Stomach (tissue), 19 donors: ENCODE measurements at places on chromosomes 12 and 14.

GRCh38 chr14:91303091-91303923 is 58.8 kb upstream of the GPR68 start:
- H3K27me3 ChIP-seq = no peaks in the 10 kb centered on the region
- H3K36me3 ChIP-seq = peaks cover 98% of the 10 kb centered on the region
- peak; percentile 80 for DNase-seq
- H3K4me1 ChIP-seq = peaks cover 9% of the 10 kb centered on the region
- no peak overlapping the region for H3K4me3 ChIP-seq

GRCh38 chr12:11787933-11788849 is 138.7 kb downstream of the ETV6 start:
- H3K4me3 ChIP-seq = no peak overlapping the region
- peak overlapping the region; percentile 59 for H3K27ac ChIP-seq
- H3K36me3 ChIP-seq = no peaks in the 10 kb centered on the region
- peaks cover 52% of the 10 kb centered on the region for H3K4me1 ChIP-seq

DNA sequence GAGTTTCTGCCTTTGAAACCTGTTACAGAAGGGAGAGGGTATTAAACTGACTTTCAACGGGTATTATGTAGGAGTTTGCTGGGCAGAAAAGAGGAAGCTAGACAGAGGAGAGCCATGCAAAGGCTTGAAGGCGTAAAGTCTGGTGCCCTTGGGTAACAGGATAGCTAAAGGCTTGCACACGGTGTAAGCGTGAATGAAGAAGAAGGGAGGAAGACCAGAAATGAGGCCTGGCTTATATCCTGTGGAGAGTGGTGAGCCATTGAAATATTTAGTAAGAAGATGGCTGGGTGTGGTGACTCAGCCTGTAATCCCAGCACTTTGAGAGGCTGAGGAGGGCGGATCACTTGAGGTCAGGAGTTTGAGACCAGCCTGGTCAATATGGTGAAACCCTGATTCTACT is 22.6 kb downstream of the SUDS3 start:
- H3K27ac ChIP-seq = no peak overlapping the region
- no peaks in the 10 kb centered on the region for H3K4me1 ChIP-seq
- no peaks in the 10 kb centered on the region for H3K27me3 ChIP-seq
- H3K4me3 ChIP-seq = no peak overlapping the region
- DNase-seq = no peak
- peaks cover 99% of the 10 kb centered on the region for H3K36me3 ChIP-seq

DNA sequence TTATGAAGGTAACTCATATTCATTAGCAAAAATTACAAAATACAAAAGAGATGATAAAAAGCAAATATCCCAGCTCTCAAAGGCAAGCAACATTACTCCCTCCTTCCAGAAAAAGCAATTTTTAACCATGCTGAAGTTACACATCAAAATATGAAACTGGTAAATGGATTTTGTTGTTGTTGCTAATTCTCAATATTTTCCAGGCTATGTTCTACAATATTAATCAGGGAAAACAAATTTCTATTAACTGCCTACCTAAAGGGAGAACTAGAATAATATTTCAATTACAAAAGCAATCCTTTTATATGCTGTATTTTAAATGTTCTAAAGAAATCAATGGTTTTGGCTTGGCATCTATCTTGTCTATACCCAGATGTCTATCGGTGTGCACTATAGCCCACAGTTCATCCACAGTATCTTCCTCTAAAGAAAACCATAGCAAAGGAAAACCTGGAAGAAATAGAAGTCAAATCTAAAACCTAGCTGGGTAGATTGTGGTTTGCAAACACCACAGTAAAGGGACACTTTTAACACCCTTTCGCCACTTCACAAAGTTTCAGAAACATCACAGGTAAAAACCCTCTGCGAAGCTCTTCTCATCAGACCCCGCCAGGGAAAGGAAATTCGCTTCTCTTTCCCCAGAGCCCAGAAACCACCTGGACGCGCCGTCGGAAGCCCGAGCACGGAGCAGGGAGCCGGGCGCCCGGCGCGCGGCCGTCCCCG is 32.0 kb downstream of the TC2N start:
- peak; percentile 34 for DNase-seq
- H3K36me3 ChIP-seq = no peaks in the 10 kb centered on the region
- H3K4me1 ChIP-seq = peaks cover 17% of the 10 kb centered on the region

DNA sequence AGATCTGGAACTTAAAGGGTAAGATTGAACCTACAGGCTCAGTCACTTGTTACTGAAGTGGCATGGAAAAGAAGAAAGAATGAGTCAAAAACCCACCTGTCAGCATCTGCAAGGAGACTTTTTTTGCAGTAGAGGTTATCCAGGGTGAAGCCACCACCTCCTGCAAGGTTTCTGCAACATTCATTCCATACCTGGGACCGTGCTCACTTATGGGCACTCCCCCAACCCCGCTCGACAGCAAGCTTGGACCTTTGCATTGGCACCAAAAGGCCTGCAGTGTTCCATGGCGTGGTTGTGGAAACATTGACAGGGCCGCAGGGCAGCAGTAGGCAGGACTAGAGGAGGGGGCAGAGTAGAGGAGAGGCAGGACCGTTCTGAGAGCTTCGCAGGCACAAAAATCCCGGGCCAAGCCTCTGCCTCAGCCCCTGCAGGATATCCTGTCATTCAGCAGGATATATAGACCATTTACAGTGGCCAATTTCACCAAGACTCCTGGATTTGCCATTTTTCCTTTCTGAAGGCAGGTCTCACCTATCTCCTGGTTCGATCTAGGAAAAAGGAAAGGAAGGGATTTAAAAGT is at the start of gene STAB2:
Gene STAB2 (plus strand): TSS at position 483 of the 580 bp plus-strand sequence. CDS start 204 bp downstream, outside the sequence.
- DNase-seq = no peak
- no peak within 1 kb of the TSS for H3K27ac ChIP-seq
- H3K4me1 ChIP-seq = no peaks in the 10 kb centered on the region

- no peak overlapping the region for H3K4me3 ChIP-seq
- H3K27me3 ChIP-seq = no peaks in the 10 kb centered on the region
- H3K36me3 ChIP-seq = no peaks in the 10 kb centered on the region
- peak; percentile 93 for DNase-seq
- H3K27ac ChIP-seq = no peak overlapping the region
These were observed 98.8 kb downstream of the CALM1 start for GRCh38 chr14:90495357-90496276.

DNA sequence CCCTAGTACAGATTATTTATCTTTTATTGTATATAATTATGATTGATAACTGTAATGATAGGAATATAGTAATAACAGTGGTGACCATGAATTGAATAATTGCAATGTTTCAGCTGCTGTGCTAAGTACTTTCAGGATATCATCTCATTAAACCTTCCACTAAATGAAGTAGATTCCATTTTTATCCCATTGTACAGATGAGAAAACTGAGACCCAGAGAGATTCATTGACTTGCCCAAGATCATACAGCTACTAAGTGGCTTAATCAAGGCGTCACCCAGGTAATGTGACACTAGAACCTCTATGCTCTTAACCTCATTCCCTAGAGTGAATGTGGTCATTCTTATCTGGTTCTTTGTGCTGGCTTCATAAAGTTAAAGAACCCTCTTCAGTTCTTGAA is 124.6 kb downstream of the KTN1 start:
- no peaks in the 10 kb centered on the region for H3K36me3 ChIP-seq
- no peak overlapping the region for H3K27ac ChIP-seq
- H3K4me1 ChIP-seq = peaks cover 5% of the 10 kb centered on the region
- no peak for DNase-seq

- no peak overlapping the region for H3K27ac ChIP-seq
- H3K27me3 ChIP-seq = no peaks in the 10 kb centered on the region
- H3K36me3 ChIP-seq = no peaks in the 10 kb centered on the region
- DNase-seq = peak; percentile 13
- H3K4me3 ChIP-seq = no peak overlapping the region
These were observed 635.8 kb upstream of the FOXG1 start for GRCh38 chr14:28130610-28131284.

GRCh38 chr12:128267651-128268378 is 845 bp downstream of the TMEM132C start:
- peaks cover 4% of the 10 kb centered on the region for H3K4me1 ChIP-seq
- no peak for DNase-seq
- no peaks in the 10 kb centered on the region for H3K36me3 ChIP-seq

DNA sequence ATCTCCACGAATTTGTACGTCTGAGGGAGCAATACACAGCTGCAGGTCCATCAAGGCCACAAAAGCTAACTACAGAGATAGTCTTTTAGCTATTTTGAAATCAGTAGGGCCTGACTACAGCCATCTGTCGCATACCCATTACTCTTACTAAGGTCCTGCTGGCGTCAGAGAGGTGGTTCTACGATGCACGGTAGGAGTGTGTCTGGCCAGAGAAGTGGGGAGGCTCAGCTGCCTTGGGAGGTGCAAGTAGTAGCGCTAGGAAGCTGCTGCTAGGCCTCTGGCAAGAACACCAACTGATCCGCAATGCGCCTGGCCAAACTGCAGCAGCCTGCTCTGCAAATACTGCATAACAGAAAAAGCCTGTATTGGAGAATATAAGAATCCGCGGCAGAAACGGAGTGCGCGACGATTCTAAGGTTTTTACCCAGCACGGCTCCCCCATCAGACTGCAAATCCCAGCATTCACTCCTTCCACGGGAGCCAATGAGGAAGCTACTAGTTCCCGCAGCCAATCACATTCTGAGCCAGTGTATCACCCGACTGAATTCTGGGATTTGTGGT is 743 bp upstream of the CAND1 start:
- peak overlapping the region; percentile 99 for H3K27ac ChIP-seq
- peak overlapping the region; percentile 86 for H3K4me3 ChIP-seq
- peak; percentile 87 for DNase-seq
- H3K36me3 ChIP-seq = no peaks in the 10 kb centered on the region
- peaks cover 42% of the 10 kb centered on the region for H3K4me1 ChIP-seq
- H3K27me3 ChIP-seq = no peaks in the 10 kb centered on the region

DNA sequence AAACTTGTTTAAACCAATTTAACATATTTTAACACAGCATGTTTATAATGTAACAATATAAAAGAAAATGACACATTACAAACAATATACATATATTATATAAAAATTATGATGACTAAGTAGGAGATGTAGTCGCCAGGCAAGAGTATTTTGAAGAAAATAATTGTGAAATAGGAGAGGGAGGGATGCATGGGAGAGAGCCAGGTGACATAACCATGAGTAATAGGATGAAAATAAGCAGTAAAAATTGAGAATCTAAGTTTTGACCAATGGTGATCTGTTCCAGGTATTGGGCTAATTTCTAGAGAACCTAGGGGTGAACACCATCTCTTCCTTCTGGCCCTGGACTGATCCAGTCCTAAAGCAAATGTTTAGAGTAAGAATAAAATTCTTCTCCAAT is 315.2 kb upstream of the G2E3 start:
- H3K36me3 ChIP-seq = no peaks in the 10 kb centered on the region
- no peak overlapping the region for H3K27ac ChIP-seq
- DNase-seq = no peak
- H3K4me1 ChIP-seq = no peaks in the 10 kb centered on the region

GRCh38 chr14:102074415-102074964 is 12.4 kb downstream of the HSP90AA1 start:
- H3K36me3 ChIP-seq = peaks cover 28% of the 10 kb centered on the region
- peaks cover 15% of the 10 kb centered on the region for H3K4me1 ChIP-seq
- no peak for DNase-seq
- H3K27me3 ChIP-seq = no peaks in the 10 kb centered on the region
- no peak overlapping the region for H3K27ac ChIP-seq

DNA sequence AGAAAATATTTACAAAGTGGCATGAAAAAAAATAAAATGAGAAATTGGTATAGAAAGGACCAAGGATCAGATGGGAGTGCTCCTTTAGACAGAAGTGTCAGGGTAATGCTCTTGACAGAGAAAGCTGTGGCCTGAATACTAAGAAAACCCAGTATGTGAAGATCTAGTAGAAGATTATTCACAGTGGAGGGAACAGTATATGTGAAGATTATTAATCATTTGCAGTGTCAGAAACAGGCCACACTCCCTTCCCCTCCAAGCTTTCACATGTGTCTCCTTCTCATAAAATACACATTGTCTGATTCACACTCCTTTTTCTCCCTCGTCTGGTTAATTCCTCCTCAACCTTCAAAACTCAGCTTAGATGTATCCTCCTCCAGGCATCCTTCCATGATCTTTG is 41.3 kb downstream of the CAPS2 start:
- no peaks in the 10 kb centered on the region for H3K4me1 ChIP-seq
- H3K27me3 ChIP-seq = no peaks in the 10 kb centered on the region
- H3K27ac ChIP-seq = no peak overlapping the region
- H3K4me3 ChIP-seq = no peak overlapping the region
- no peak for DNase-seq

DNA sequence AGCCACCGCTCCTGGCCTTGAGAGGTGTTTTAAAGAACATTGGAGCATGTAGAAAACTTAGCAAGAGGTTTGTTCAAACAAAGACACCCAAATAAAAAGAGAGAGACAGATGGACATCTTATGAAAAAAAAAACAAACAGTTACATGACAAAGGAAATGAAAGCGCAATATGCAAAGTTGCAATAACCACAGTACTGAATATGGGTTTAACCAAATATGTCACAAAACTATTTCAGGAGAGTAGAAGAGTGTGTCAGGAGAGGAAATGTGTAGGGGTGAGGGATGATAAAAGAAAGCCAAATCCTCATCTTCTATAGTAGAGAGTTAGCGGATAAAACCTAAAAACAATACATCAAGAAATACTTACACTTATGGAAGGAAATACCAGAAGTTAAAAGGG is 98.4 kb downstream of the GTF2A1 start:
- H3K4me3 ChIP-seq = no peak overlapping the region
- H3K4me1 ChIP-seq = no peaks in the 10 kb centered on the region
- DNase-seq = no peak
- H3K27ac ChIP-seq = no peak overlapping the region
- no peaks in the 10 kb centered on the region for H3K27me3 ChIP-seq

DNA sequence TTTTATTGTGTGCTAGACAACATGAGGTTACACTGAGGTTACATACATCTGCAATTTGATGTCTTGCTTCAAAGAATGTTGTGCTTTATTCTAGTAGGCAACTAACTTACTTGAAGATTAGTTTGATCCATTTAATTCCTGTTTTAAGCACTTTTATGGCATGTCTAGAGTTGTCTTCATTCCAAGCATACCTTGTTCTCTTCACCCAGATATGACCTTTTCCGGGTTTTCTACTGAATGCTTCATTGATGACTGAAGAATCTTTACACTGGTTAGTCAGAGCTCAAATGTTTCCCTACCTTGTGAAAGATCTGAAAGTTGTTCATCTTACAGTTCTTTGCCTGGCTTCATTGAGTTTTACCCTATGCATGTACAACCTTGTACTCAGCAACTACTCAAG is 274.0 kb upstream of the KITLG start:
- H3K27me3 ChIP-seq = no peaks in the 10 kb centered on the region
- H3K27ac ChIP-seq = no peak overlapping the region
- no peak overlapping the region for H3K4me3 ChIP-seq

- H3K4me1 ChIP-seq = no peaks in the 10 kb centered on the region
- no peak overlapping the region for H3K27ac ChIP-seq
- no peak for DNase-seq
- no peaks in the 10 kb centered on the region for H3K27me3 ChIP-seq
- H3K36me3 ChIP-seq = no peaks in the 10 kb centered on the region
- no peak overlapping the region for H3K4me3 ChIP-seq
These were observed 31.3 kb upstream of the LALBA start for GRCh38 chr12:48601013-48601756.
